CD4-positive, alpha-beta T cell treated with Interleukin-6 for 4 hours (primary cell): ENCODE measurements at places on chromosomes 2 and 18.

- DNase-seq: no peak
Measured at GRCh38 chr18:23137788-23138216, 2.5 kb downstream of the CABLES1 start.

GRCh38 chr2:54434229-54434628 is 21.9 kb upstream of the SPTBN1 start:
- no peak for DNase-seq

DNA sequence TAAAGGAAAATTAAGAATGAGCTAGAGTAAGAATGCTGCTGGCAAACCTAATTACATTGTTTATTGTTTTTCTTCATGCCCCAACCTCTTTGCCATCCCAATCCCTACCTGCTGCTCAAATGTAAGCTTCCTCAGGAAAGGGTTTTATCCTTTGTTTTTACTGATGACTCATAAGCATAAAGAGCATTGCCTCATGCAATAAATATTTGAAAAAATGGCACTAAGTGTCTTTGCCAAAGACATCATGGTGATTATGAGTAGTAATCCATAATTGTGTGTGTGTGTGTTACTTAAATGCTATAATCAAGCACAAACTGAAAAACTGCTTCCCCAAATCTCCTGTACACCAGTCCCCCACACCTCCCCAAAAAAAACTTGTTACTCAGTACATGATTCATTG is 53.4 kb downstream of the DNER start:
- no peak for DNase-seq

- peak; percentile 52 for DNase-seq
Measured at GRCh38 chr2:88059979-88060906, 4.7 kb upstream of the KRCC1 start.

GRCh38 chr2:206881708-206882410 is 57.5 kb upstream of the CPO start:
- no peak for DNase-seq

- DNase-seq: no peak
Measured at GRCh38 chr2:186302263-186302662, 183.8 kb upstream of the ZC3H15 start.

GRCh38 chr18:13445241-13445897 is 226.8 kb downstream of the LDLRAD4 start:
- DNase-seq: no peak

- DNase-seq: no peak
Measured at GRCh38 chr2:236254674-236255073, 9.5 kb downstream of the ASB18 start.

GRCh38 chr18:8844721-8845148 is 139.4 kb downstream of the MTCL1 start:
- DNase-seq: no peak

GRCh38 chr2:54052825-54053718 is 62.3 kb upstream of the ACYP2 start:
- DNase-seq: no peak

DNA sequence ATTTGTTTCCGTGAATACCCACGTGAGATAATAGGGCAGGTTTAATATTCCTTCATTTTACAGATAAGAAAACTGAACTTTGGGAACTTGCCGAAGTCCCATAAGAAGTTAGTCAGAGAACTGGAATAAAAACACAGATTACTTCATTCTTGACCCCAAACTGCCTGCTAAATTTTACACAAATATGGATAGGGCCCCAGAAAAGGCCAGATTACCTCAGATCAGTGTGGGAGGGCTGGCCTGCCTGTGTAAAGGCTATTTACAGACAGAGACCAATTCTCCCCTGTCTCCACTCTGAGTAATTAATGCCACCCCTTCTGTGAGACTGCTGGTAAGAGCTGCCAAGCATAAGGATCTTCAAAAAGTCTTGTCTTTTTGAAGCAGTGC is 139.2 kb downstream of the MGAT5 start:
- no peak for DNase-seq

- DNase-seq: no peak
Measured at GRCh38 chr2:216134958-216135541, 25.9 kb downstream of the XRCC5 start.

DNA sequence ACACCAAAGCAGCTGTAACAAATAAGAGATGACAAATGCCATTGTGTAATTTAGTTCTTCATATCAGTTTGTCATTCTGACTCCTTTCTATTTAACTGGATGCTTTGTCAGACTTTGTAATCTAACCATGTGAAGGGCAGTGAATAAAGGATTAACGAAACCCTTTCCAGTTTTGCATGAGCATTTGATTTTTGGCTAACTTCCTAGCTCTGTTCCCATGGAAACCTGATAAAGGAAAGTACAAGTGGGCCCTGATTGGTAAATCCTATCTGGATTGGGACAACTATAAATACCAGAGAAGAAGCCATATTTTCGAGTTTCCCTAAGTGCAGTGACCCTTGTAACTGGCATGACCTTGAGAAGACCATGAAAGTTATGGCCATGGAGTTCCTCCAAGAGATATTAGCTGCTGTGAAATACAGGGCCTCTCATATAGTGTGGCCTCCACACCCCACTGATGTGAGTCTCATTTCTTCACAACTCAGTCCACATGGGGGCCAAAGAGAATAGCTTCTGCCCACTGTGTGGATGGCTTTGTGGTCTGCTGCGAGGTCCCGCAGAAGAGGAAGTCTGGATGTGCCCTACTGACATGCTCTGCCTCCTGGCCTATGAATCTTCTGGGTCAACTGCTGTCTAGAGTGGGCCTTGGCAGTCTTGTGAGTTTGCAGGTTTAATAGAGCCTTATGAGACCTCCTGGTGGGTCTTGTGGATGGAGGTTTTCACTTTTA is 38.2 kb upstream of the CYP1B1 start:
- no peak for DNase-seq

GRCh38 chr18:7812431-7813063 is 245.4 kb downstream of the PTPRM start:
- no peak for DNase-seq

DNA sequence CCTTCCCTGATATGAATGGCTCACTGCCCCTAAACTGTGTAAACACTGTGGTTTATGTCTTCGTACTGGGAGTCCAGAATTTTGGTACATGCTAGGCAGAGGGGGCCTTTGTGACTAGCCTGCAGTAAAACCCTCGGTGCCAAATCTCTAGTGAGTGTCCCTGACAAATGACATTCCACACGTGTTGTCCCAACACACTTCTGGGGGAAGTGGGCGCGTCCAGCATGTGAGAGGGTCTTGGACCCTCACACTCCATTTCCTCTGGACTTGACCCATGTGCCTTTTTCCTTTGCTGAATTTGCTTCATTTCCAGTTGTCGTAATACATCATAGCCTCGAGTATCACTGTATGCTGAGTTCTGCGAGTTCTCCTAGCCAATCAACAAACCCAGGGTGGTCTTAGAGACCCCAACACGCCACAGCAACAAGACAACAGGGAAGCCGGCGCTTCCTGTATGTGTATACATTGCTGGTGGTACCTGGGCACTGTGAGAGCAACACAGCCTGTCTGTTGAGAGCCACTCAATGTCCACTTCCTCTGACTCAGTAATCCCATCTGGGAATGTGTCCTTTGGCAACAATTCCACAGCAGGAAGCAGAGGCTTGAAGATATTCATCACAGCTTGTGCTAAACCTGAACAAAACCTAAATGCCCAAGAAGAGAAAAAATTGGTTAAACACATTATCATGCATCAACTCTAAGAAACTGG is 26.9 kb upstream of the SLC66A3 start:
- no peak for DNase-seq

DNA sequence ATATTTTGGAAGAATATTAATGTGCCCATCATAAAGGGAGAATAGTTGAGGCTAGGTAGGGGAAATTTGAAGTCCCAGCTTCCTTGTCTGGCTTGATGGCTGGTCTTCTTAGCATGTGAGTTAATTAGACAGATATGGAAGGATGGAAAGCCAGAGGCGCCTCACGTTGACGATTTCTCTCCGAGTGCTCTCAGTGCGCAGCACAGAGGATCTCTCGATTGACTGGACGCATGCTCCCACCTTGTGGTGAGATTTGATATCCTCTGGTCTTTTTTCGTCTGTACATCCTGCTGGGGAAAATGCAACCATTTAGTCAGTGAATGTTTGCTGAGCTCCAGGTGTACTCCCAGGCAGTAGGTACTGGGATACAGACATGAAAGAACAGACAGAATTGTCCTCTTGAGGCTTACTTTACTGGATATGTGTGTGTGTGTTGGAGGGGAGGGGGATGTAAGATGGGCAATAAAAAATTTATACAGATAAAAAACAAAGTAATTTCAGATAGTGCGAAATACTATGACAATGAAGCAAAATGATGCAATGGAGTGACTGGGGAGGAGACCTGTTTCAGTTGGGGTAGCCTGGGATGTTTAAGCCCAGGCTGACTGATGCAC is 66.9 kb upstream of the ZNG1B start:
- peak; percentile 71 for DNase-seq

GRCh38 chr2:109527079-109527478 is 86.7 kb downstream of the SEPTIN10 start:
- DNase-seq: no peak

GRCh38 chr2:231433990-231434389 is 30.3 kb downstream of the NCL start:
- no peak for DNase-seq

DNA sequence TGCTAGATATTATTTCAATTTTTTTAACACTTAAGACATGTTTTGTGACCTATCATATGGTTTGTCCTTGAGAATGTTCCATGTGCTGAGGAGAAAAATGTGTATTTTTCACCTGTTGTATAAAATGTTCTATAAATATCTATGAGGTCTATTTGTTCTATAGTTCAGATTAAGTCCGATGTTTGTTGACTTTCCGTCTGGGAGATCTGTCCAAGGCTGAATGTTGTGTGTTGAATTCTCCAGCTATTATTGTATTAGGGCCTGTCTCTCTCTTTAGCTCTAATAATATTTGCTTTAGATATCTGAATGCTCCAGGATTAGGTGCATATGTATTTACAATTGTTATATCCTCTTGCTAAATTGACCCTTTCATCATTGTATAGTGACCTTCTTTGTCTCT is 144.1 kb downstream of the NYAP2 start:
- no peak for DNase-seq

- no peak for DNase-seq
Measured at GRCh38 chr2:220212296-220213080, 585.1 kb downstream of the SLC4A3 start.

DNA sequence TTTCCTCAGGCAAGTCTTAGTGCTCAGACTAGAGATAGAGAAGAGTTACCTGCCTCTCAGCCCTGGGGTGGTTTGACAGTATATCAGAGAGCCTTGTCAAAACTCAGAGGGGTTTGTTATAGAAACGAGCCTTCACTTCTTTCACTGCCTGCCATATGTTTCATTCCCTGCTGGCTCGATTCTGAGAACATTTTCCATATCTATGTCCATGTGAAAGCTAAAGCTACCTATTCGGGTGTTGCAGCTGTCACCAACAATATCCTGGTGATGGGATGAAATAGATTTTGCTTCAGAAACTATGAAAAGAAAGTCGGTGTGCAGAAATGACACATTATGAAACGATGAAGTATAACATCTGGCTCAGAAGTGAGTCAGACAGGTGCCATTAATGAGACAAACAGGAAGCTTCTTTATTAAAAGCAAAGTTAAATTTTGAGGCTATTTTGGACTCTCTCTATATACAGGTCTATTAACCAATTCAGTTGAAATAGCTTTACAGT is 56.1 kb upstream of the TANK start:
- peak; percentile 4 for DNase-seq

GRCh38 chr2:102114851-102115497 is 27.6 kb upstream of the IL1R1 start:
- no peak for DNase-seq

GRCh38 chr2:188089901-188090300 is 201.8 kb upstream of the GULP1 start:
- no peak for DNase-seq

GRCh38 chr2:33765122-33765521 is 166.0 kb upstream of the FAM98A start:
- no peak for DNase-seq

DNA sequence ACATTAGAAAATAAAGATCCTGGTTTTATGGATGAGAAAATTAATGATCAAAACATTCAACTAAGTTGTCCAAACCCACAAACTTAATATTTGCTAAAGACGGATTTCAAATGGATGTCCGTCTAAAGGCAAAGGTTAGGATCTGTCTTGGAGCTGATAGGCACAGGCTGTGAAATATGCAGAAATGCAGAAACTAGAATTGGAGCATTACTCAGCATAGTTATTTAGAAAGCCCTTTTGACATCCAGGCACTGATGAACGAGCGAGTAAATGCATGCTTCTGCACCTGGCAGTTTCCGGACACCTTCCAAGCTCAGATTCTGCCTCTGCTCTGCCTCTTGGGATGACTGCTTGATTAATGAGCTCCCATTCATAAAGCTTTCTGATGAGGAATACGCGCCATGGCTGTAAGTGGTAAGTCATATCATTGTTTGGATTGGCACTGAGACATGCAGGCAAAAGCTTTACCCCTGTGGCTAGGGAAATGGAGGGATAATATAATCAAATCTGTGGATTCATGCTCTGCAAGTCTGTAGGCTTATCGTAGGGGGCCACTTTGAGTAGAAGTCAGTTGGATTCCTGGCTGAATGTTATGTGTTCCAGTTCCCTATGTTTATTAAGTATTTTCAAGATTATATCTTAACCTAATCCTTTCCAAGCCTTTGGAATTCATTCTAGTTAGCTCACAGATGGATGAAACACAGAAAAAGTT is 2176.3 kb upstream of the CELF4 start:
- no peak for DNase-seq

DNA sequence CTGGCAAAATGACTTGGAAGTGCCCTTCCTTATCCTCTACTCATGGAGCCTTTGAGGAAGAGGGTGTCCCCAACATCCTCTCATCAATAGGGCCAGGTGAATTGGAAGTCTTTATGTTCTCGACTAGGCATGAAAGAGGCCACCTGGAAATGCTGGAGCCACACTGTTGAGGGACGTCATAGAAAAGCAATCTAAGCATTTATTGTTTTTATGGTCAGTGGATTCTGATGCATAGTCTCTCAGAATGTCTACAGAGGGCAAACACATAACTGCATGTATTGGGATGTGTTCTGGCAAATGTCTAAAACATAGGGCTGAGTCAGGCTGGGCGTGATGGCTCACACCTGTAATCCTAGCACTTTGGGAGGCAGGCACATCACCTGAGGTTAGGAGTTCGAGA is 246.6 kb upstream of the SP5 start:
- no peak for DNase-seq

- DNase-seq: no peak
Measured at GRCh38 chr2:117087535-117088291, 726.8 kb upstream of the DDX18 start.

GRCh38 chr2:21728133-21728532 is 604.4 kb downstream of the TDRD15 start:
- DNase-seq: no peak

- DNase-seq: peak; percentile 58
Measured at GRCh38 chr2:234291765-234292204, 205.1 kb downstream of the ARL4C start.

- DNase-seq: no peak
Measured at GRCh38 chr2:3535794-3536681, 16.7 kb upstream of the ADI1 start.
